Hypothalamus (tissue), 51 donors: ENCODE measurements at places on chromosomes 4 and X.

DNA sequence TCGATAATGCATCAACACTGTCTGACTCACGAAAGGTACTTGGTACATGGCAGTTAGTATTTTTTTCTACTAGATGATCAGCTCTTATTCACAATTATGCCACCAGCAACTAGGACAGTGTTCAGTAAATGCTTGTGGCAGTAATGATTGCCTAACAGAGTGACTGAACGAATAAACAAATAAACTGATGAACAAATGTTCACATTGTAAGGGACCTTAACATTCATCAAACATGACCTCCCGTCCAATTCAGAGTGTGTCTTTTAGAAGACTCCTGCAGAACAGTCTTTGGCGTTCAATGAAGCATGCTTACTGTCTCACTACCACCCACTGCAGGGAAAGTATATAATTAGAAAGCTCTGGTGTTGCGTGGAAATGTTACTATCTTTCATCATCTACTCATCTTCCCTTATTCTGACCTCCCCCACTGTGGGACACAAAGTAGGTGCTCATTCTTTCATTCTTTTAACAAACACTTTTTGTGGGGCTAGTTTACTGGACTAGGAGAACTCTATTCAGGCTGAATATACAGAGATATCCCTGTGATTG is 319.3 kb downstream of the RAB28 start:
- DNase-seq = no peak

GRCh38 chr4:169583563-169583962 is 28.8 kb downstream of the NEK1 start:
- DNase-seq = no peak

GRCh38 chrX:110280954-110281353 is 36.9 kb downstream of the AMMECR1 start:
- DNase-seq = no peak

GRCh38 chrX:4550018-4550417 is 836.6 kb upstream of the PRKX start:
- no peak for DNase-seq
